ENCODE measurements at places on chromosomes 13 and 19.

DNA sequence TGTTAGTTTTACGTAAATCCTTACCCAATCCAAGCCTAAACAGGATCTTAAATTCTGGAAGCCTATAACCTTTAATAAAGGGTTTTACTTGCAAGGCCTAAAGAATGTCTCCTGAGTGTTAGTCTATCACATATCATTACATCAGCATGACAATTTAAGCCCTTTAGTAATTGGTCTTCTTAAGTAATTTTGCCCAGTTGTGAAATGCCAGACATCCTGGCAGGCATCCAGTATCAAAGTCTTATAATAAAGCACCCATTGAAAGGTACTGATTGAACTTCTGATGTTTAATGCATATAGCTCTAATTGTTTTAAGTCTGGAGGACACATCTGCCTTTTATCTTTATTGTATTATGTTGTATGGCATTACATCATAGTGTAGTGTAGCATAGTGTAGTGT lies 1078.9 kb downstream of the SLITRK1 start:
- no peak for DNase-seq

GRCh38 chr13:28402057-28402381 lies 92.9 kb downstream of the FLT1 start:
- no peak for DNase-seq

DNA sequence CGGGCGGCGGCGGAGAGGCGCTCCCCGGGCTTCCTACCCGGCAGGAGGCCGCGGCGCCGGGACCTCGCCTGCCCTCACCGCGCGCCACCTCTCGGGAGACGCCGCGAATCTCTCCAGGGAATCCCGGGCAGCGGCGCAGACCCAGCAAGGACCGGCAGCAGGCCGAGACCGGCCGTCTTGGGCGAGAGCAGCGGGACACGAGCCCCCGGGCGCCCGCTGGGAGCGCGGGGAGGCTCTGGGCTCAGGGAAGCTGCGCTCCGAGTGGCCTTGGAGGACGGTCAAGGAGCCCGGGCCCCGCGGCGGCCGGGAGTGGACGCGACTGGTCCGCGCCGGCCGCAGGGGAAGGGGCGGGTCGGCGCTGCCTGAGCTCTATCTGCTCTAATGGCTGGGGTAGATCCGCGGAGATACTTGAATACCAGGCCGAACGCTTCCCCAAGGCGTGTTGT lies 14.7 kb downstream of the CDX2 start:
- DNase-seq = no peak

GRCh38 chr13:20704459-20705069 lies 1.1 kb downstream of the IL17D start:
- DNase-seq = no peak

DNA sequence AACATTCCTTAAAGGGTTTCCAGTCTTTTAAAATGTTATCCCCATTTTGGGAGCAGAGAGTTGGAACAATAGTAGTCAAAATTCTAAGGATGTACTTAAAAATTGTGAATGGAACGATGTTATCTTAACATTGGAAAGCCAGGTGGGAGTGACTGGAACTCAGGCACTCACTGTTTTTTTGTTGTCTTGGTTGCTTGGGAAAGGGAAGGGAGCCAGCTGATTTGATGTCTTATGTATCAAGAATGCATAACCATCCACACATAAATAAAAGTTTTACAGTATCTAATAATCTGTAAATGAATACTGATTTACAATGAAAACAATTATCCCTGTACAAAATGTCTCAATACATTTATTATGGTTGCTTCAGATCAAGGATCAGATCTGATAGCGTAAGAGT lies 88.7 kb downstream of the SLC10A2 start:
- no peak for DNase-seq

DNA sequence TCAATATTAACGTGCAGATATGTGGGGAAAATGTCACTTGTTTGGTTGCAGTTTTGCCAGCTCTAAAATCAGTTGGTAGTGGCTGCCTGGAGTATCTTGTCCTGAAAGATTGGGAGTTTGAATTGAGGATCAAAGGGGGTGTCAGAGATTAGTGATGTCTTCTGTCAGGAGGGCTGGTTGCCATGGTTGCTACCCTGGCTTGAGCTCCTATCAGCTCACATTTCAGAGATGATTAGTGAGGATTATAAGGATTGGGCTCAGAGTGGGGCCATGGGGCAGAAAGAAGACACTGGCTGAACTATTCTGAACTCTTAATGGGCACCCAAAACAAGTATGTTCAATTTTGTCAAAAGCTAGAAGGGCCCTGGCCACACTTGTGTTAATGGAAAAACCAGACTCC lies 95.5 kb upstream of the RNF113B start:
- no peak for DNase-seq

All from HT1080 (cell line).